ENCODE measurements at places on chromosomes 12 and 14.

GRCh38 chr12:104870797-104871196 lies 87.3 kb downstream of the SLC41A2 start:
- DNase-seq, result no peak

- no peak for DNase-seq
These were observed 840 bp downstream of the SIX4 start for GRCh38 chr14:60723116-60723906.

GRCh38 chr12:93177208-93178153 lies 200.2 kb upstream of the NUDT4 start:
- DNase-seq, result no peak

- no peak for DNase-seq
These were observed 157.2 kb downstream of the PAX9 start for GRCh38 chr14:36818794-36819384.

- DNase-seq, result no peak
These were observed 36.1 kb downstream of the ZFC3H1 start for GRCh38 chr12:71627438-71628002.

GRCh38 chr12:14959463-14959862 lies 1.9 kb downstream of the ARHGDIB start:
- DNase-seq, result no peak

DNA sequence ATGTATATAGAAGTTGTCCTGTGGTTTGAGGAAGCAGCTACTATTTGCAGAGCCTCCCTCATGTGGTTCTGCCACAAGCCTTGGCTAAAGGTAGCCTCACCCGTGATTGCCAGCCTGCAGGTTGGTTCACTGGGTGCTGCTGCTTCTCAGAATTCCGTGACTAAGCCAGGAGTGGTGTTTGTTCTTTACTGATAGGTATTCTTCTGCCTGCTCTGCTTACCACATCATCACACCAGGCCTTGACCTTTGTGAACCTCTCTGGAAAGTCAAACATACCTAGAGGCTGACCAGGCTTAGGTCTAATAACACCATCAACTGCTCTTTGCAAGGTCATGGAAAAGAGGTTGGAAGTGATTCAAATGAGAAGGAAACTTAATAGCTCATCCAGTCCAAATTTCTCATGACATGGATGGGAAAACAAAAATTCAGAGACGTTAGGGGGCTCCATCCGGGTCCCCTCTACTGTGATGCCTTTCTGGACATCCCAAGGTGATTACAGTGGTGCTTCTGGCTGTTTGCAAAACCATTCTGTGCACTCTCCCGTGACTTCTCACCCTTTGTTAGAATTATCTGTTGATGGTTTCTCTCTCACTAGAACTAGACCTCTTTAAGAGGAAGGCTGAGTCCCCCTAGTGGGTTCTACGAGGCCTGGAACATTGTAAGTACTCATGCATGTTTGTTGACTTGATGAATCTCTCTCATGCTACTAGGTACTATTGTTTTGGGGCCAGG lies 8.5 kb upstream of the SOCS2 start:
- no peak for DNase-seq

DNA sequence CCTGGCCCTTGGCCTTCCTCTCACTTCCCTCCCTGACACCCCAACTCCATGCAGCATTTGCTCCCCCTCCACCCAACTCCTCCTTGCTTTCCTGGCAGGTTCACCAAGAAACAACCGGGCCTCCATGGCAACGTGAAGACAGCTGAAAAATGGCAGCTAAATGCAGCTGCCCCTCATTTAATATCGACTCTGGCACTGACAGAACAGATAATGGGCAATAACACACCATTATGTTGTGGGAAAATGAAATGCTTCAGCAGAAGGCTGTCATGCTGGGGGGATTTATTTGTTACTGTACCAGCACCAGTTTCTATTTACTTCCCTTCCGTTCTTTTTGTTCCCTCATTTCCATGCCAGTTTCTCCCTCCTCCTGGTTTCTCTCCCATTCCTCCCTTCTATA lies 440.8 kb downstream of the NRXN3 start:
- DNase-seq, result no peak

Data from activated T-cell treated with anti-CD3 and anti-CD28 coated beads for 1 hour (primary cell).